ENCODE measurements at places on chromosomes 6 and 20.

GRCh38 chr20:237929-238328 is 10.9 kb downstream of the DEFB129 start:
- no peak for DNase-seq

- no peak for DNase-seq
These were observed 11.7 kb downstream of the ADNP start for GRCh38 chr20:50919567-50919966.

DNA sequence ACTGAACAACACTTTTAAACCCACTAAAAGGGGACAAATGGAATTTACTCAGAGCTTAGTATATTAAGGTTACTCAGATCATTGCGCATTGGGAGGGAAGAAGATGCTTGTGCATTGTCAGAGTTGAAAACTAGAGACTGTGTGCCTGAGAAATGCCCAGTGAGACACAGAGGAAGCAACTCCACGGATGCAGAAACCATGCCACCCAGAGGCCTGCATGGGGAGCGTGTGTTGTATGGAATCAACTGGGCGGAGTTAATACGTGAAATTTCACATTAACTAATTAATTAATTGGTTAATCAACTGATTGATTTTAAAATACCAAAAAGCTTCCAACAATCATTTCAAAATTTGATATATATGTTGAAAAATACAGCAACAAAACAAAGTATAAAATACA is 391.6 kb downstream of the PLCB1 start:
- no peak for DNase-seq

- no peak for DNase-seq
These were observed 135.4 kb upstream of the RALGAPA2 start for GRCh38 chr20:20847814-20848213.

DNA sequence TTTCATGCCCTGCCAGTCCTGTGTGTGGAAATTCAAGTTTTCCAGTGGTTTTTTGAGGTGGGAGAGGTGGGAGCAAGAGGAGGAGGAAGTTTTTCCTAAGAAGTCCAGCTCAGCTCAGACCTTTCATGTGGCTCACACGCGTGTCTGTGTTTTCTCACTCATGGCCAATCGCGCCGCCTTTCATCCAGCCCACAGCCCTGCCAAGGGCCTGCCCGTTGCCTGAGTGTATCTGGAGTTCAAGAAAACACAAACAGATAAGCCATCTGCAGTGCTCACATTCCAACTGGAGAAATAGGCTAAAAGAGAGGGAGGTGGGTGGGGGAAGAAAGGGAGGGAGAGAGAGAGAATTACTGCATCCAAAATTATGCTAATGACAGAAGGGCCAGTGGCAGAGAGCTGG is 12.6 kb upstream of the MPC1 start:
- no peak for DNase-seq

- DNase-seq = no peak
These were observed 12.2 kb upstream of the ARMC2 start for GRCh38 chr6:108836061-108836460.

- DNase-seq = peak; percentile 81
These were observed 59.2 kb downstream of the TRAM2 start for GRCh38 chr6:52517502-52518278.

DNA sequence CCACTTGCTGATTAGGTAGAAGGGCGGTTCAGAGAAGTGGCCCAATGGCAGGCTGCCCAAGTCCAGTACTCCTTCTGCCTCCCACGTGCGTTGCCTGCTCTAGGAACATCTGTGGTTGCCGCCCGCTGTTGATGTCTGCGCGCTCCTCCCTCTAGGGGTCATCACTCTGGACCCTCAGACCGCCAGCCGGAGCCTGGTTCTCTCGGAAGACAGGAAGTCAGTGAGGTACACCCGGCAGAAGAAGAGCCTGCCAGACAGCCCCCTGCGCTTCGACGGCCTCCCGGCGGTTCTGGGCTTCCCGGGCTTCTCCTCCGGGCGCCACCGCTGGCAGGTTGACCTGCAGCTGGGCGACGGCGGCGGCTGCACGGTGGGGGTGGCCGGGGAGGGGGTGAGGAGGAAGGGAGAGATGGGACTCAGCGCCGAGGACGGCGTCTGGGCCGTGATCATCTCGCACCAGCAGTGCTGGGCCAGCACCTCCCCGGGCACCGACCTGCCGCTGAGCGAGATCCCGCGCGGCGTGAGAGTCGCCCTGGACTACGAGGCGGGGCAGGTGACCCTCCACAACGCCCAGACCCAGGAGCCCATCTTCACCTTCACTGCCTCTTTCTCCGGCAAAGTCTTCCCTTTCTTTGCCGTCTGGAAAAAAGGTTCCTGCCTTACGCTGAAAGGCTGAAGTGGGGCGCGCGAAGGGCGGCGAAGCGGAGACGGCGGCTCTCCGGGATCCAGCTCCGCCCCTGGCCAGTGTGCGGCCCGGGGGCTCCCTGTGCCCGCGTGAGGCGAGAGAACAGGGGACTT is 8.5 kb downstream of the TRIM15 start:
- DNase-seq = no peak

GRCh38 chr6:158517038-158517437 is 42.9 kb upstream of the TMEM181 start:
- no peak for DNase-seq

GRCh38 chr6:127786109-127786508 is 114.7 kb downstream of the THEMIS start:
- no peak for DNase-seq

GRCh38 chr6:31842053-31842452 is 14.5 kb downstream of the HSPA1B start:
- DNase-seq = no peak

DNA sequence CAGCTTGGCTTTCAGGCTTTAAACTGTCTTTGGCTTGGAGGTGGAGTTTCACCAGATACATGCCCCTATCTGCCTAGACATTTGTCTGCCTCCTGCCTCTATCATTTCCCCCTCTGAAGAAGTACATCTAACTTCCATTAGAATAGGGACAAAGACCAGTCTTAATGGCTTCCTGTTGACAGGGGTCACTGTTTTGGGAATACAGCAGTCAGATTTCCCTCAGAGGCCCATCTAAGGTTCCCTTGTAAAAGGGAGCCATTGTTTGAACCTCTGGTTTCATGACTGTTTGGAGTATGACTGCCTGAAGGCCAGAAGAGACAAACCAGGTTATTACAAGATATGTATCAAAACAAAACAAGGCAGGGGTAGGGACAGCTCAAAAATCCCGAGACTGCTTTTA is 665.7 kb upstream of the GJE1 start:
- no peak for DNase-seq

DNA sequence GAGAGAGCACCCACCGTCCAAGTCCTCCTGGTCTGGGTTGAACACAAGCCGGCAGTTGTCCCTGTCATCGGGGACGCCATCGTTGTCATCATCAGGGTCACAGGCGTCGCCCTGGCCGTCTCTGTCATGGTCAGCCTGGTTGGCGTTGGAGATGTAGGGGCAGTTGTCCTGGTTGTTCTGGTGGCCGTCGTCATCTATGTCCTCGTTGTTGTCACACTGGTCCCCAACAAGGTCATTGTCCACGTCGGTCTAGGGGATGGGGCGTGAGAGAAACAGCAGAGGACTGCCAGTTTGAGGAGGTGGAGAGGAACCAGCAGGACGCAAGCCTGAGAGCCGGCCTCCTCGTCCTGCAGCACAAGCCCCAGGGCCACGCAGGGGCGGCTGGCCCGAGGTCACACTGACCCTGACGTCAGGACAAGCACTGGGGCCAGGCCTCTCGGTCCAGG is 28.5 kb downstream of the THBS2 start:
- DNase-seq = no peak

GRCh38 chr6:11525468-11526155 is 11.9 kb upstream of the TMEM170B start:
- DNase-seq = peak; percentile 61

GRCh38 chr20:16433293-16433580 is 140.0 kb downstream of the KIF16B start:
- no peak for DNase-seq

DNA sequence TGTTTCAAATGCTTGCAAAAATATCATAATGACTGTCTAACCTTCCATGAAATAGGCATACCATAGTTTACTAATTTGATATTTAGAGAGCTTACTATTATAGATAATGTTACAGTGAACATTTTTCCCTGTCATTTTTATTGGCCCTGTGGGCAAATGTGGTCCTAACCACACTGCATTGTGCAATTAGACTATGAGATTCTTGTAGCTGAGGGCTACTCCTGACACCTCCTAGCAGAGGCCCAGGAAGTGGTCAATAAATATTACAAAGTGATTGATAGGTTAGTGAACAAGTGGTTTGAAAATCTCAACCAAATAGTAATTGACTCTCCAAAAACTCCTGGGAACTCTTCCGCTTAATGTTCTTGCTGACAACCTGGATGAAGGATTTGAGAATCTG is 160.5 kb upstream of the KCNG1 start:
- no peak for DNase-seq

GRCh38 chr6:131838051-131838450 is 30.2 kb downstream of the ENPP1 start:
- no peak for DNase-seq

DNA sequence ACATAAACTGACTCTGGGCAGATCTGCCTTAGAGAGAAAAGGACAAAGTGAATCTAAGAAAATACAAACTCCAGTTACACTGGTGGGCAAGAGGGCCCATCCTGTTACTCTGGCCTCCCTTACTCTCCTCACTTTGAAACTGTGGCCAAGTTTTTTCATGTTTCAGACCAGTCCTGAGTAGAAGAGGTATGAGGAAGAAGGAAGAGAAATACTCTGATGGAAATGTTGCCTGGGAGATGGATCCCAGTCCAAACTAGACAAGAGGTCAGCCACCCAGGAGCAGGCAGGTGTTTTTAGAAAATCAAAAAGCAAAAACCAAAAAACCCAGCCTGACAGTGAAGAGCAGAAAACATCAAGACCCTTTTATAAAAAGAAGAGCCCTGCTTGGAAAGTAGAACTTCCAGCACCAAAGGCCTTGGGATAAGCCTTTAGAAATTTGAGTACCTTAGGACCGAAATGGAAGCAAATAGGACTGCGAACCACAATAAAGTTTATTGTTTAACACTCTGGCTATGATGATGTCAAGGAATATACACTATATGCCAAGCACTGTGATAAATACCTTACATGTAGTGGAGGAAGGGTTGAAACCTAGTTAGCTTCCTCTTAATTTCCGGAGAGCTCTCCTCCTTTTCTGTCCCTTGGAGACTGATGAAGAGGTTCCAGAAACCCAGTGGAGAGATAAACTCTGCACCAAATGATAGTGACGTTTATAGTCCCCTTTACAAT is 123.1 kb downstream of the KLHL32 start:
- no peak for DNase-seq

DNA sequence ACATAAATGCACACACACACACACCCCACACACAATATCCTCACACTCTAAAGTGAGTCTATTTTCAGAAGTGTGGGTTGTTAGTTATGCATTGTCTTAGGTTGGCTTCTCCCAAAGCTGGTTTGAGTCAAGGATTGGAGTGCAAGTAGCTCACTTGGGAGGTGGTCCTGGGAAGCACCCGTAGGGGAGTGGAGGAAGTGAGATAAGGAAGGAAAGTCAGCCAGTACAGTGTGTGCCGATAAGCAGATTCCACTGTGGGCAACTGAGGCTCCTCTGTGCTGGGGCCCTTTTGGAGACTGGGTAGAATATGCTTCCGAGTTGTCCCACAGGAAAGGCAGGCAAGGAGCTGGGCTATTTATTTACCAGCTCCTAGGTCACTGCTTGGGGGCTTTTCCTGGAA is 67.2 kb downstream of the PLCB4 start:
- DNase-seq = no peak

DNA sequence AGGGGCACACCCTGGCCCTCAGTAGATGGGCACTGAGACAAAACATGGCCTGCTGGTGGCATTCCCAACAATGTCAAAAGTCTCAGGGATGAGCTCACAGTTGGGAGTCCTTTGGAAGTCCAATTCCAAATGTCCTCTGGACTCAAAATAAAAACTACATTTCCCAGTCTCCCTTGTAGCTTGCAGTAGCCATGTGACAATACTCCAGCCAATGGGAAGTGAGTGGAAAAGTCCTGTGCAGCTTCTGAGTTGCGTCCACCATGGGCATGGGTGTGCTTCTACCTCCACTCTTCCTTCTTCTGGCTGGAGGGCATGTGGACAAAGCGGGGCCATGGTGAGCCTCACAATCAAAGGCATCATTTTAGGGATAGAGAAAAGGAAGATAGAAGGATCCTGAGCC is 5.8 kb upstream of the ADAM33 start:
- no peak for DNase-seq

DNA sequence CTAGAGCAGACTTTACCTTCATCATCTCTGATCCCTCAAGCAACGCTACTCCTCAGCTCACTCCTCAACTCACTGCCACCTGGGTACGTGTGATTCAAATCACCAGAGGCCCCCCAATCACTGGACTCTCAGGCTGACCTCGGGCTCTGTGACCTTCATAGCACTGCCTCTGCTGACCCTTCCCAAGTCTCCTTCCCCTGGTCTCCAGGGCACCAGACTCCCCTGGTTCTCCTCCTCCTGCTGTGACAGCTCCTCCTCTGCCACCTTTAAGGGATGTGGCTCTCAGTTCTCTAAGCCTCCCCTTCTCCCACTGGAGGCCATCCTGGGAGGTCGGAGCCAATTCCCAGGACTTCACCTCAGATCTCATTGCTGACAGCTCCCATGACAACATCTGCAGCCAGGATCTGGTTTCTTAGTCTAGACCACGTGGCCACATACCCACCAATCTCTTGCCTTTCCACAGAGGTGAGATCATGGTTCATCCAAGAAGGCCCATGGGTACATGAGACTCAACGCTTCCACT is 90.4 kb downstream of the NFATC2 start:
- DNase-seq = no peak

DNA sequence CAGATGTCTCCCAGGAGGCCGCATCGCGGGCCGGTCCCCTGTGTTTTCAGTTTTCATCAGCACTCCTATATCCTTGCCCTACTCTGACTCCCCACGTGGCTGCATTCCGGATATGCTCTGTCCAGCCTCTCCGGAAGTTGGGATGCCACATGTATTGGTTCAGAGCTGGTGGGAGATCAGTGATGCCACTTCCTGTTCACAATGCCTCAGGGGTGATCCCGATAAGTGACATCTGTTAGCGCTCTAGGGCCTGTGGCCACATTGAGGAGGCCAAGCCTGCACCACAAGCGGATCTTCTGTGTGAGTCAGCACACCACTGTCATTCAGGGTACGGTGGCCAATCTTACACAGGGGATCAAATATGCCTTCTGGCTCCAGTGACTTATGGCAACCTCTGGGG is 57.8 kb downstream of the PPP1R3G start:
- DNase-seq = no peak

DNA sequence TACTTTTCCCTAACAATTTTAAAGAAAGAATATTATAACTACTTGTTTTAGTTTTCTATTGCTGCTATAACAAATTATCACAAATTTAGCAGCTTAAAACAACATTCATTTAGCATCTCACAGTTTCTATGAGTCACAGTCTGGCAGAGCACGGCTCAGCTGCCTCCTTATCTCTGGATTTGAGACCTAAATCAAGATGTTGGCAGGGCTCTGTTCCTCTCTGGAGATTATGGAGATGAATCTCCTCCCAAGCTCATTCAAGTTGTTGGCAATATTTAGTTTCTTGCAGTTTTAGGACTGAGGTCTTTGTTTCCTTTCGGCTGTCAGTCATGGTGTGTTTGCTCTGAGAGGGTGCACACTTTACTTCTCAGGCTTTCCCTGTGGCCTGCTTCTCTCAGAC is 1065.8 kb upstream of the EYS start:
- DNase-seq = no peak
